ENCODE measurements at places on chromosomes 1 and 21.

DNA sequence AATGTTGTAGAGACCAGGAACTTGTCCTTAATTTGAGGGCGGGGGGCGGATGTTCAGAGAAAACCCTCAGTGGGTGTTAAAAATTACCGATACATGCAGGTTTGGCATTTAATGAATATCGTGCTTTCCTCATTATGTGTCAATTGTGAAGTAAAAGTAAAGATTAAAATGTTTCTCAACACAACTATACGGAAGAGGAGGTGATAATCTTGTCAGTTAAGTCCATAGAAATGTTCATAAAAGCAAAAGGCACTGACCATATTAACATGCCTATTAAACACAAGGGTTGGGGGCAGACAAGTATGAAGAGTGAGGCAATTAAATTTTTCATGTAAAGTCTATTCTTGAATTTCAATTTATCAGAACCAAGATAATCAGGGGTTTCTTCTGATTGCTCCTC, 1.3 kb downstream of the BRINP3 start:
- no peak for DNase-seq

DNA sequence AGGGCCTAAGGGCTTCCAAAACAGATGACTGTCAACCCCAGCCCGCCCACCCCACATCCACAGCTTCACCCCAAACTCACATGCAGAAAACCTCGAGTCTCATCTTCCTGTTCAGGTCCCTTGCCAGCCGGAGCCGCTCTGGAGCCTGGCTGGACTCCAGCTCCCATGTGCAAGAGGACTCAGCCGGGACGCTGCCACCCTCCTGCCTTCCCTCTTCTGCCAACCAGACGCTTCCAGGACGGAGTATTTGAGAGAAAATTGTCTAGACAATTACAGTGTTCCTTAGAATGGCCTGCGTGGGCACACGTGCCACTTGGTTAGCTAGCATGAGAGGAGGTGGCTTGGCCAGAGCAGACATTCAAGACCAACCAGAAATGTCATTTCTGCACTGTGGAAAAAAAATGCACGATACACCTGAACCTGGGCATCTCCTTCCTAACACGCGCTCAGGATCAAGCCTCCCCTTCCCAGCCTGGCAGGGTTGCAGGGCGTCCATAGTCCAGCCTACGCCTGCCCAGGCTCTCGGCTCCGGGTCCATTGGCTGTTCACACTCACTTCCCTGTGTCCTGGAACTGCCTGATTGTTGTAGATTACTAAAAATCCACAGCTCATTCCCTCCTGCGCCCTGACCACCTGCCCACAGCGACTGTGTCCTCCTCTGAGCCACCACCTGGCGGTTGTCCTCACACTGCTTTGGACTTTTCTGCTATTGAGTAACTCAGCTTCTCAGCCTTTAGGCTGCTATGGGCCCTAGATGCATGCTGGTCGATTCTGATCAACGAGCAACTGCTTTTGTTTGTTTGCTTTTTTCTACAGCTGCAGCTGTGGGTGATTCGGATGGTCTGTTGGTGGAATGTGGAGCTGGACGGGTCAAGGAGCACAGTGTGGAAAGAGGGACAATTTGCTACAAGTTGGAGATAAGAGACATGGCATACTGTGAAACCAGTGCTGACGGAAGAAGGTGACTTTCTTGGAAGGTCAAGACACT, at the start of gene CLDN14:
CLDN14 (minus strand) TSS at position 708 of the 988 bp plus-strand sequence. CDS start 18,427 bp downstream, outside the sequence.
- no peak for DNase-seq

GRCh38 chr1:83901547-83902155, 97.3 kb downstream of the TTLL7 start:
- DNase-seq: no peak

DNA sequence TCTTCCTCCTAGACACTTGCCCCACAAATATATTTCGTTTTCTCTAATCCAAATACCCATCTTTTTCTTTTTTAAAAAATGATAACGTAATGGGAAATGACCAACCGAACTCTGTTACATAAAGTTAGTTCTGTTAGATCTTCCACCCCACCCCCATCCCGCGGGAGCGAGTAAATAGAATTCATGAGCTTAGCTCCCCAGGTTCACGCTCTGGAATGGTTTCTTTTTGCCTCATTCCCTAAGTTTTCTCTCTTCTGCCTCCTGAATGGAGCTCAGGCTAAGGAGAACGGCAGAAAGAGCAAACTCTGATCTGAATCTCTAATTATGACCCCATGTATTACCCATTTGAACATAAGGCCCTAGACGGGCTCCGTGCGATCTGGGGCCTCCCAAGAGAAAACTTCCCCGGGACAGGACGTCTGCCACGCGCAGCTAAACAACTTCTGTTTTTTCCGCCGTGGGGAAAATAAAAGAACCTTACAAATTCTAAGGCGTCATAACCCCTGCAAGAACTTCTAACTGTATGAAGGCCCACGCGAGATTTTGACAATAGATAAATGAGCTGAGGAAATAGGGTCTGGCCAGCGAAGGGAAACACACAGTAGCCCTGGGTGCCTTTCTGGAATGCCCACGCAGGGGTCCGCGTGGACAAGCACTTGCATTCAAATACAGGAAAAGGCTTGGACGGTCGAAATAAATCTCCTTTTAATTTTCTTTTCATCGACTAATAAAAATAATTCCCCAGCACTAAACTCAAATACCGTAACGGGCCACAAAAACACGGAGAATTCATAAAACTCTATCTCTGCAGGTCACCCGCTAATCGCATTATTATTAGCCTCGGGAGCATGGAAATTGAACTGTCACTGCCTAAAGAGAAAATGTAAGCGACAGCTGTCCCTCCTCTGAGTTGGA, 2.2 kb downstream of the TBX15 start:
- no peak for DNase-seq

DNA sequence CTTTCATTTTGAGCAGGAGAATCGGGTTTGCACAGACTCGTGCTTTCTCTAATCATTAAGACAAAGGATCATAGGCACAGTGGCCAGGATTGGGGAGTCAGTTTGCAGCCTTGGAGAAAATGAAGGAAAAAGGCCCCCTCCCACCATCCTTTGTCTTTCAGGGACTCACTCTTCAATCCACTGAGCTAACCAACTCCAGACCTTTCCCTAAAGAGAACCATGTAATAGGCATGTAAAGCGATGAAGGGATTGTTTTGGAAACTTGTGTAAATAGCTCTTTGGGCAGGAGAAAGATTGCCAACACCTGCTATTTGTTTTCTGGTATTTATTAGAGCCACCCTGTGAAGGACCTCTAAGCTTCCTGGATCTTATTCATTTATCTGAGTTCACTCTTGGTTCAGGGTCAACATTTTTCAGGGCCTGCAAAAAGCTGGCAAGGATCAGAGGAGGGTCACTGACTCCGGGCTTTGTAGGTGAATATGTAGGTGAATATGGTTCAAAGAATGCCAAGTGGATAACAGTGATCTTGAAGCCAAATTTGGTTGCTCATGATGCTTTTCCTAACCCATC, 192.6 kb upstream of the FGGY start:
- DNase-seq: no peak

DNA sequence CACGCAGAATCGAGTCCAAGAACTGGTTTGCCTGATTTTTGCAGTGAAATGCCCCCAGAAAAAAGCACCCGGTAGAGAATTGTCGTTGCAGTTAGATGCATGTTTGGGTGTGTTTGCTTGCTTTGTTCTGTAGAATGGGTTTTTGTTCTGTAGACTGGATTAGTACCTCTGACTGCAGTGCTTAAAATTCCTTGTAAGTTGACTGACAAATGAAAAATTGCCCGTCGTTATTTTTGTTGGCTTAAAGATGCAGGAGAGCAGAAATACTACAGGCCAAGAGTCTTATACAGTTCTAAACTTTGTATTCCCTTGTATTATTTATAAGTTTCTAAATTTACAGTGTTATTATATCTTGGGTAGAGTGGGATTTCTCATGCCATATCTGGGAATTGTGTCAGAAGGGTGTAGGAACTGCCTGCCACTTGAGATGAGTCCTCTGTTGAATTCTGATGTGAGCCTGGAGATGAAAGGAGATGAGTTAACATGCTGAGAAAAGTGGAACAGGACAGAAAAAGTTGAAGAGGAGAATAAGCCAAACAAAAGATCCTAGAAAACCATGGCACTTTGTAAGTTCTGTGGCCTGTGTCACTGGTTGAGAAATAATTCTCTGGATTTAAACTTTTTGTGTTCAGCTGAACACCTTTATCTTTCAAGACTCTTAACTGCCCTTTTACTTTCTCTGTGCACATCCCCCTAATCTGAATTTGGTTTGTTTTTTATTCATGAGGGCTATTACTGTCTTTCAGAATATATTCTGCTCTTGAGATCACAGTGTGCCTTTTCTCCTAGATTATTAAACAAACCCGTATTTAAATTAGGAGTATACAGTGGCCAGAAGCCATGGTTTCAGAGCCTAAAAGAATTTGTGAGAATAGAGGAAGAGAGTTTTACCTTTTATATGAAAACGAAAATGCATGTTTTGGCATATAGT, 1.4 kb downstream of the DESI2 start:
- DNase-seq: no peak

GRCh38 chr1:207847116-207847515, 63.8 kb downstream of the CD34 start:
- DNase-seq: no peak

Data from cortex of kidney (tissue), 1 donor.